AG08395 (cell line): ENCODE measurements at places on chromosomes 1 and 21.

- no peak for DNase-seq
Measured at GRCh38 chr21:26845759-26846035, 488 bp upstream of the ADAMTS1 start.

GRCh38 chr21:44892536-44893277 is 19.2 kb upstream of the PTTG1IP start:
- peak; percentile 64 for DNase-seq

GRCh38 chr1:186982116-186982515 is 153.4 kb downstream of the PLA2G4A start:
- DNase-seq = no peak

GRCh38 chr1:222106377-222106776 is 364.5 kb upstream of the DUSP10 start:
- no peak for DNase-seq

DNA sequence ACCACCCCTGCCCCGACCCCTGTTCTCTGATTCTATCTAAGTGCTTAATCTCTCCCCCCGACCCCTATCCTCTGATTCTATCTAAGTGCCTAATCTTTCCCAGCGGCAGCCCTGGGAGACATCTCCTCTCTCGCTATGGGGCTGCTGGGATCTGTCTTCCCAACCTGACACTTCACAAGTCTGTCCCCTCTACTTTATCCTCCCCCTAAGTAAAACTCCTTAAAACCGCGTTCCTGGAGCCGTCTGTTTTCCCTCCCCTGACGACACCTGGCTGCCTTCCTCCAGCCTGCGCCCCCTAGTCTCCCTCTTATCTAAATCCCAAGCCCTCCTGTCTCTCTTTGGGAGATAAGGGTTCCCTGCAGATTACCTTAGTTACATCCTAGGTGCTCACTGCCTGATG is 30.5 kb downstream of the EPHB2 start:
- DNase-seq = no peak

DNA sequence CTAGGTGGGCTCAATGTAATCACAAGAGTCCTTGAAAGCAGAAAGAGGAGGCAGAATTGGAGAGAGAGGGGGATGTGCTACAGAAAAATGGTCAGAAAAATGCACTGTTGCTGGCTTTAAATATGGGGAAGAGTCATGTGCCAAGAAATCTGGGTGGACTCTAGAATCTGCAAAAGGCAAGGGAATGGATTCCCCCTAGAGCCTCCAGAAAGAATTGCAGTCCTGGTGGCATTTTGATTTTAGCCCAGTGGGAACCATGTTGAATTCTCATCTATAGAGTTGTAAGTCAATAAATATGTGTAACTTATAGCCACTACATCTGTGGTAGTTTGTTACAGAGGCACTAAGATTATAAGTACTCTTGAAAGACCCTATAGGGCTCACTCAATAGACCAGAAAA is 210.3 kb downstream of the ASTN1 start:
- DNase-seq = no peak

GRCh38 chr1:186678155-186678554 is 2.1 kb downstream of the PTGS2 start:
- no peak for DNase-seq

GRCh38 chr1:25620211-25620610 is 3.6 kb downstream of the MAN1C1 start:
- no peak for DNase-seq

DNA sequence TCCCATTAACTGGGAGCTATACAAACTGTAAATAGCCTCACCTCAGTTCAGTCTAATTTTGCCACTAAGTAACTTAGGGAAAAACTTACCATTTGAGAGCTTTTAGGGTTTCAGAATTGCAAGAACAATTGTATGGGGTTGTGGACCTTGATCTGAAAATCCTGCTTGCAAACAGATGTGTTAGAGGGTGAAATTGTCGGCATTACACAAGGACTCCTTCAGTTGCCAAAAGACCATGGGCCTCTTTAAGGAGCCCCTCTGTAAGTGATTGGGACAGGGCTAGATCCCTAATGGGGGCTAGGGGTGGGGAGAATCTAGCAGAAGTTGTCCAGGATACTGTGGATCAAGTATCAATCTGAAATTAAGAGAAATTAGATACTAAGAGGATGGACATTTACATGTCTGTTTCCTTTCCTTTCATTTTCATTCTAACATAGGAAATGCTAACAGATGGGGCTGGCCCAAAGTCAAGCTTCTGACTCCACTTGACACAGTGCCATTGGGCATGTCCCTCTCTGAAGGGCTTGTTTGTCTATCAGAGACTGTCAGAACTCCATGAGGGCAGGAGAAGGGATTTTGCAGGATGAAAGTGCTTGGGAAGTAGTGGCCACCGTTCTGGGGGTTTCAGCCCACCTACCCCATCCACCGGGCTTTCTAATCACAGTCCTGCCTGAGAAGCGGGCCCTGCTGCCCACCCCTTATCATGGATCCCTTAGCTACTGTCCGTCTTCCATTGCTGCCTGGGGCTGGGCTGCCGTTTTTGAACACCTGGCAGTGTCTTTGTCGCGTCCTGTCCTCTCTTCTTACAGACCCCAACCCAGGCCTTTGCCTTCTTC is 54.7 kb downstream of the STUM start:
- peak; percentile 65 for DNase-seq

- no peak for DNase-seq
Measured at GRCh38 chr1:8047112-8047511, 21.0 kb upstream of the ERRFI1 start.

DNA sequence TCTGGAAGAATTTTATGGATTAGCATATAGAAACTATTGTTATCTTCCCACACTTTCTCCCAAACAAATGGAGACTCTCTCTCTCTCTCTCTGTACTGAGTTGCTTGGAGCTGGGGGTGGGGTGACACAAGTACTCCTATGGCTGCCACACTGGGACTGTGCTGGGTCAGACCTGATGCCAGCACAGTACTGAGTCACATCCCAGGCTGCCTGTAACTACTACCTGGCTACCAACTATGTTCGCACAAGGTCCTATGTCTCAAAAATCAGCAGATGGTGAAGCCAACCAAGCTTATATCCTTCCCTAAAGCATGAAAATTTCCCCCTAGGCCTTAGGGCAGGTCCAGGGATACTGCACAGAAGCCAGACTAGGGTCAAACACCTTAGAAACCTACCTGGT is 66.6 kb downstream of the FAF1 start:
- DNase-seq = no peak

DNA sequence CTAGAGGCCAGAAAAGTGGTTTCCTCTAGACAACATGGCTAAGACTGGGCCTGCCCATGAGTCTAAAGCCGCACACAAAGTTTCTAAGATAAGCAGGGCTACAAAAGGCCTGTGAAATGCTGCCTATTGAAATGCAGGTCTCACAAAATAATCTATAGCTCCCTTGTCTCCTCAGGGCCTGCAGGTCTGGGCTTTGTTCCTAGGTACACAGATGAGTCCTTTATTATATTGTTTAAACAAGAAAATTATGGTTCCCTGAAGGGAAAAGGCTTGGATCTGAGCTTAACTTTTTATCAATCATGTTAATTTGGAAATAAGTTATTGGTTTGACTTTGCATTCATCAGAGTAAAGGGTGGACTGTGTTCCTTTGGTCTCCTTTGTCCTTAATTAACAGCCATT is 413.4 kb upstream of the BEND5 start:
- no peak for DNase-seq

DNA sequence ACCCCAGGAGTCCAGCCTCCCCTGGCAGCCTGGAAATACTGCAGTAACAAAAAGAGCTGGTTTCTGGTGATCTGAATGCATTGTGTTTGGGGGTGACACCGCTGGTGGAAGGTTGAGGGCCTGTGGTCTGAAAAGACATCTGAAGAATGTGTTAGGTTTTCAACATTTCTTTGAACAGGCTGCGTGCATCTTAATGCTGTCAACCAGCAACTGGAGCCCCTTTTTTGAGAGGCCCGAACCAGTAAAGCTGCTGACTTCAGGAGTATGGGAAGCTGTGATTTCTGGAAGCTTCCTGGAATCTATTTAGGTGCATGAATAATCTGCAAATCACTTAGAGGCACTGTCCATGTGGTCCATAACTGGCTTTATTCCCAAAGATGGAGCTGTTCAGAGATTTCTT is 17.0 kb downstream of the ATP5PO start:
- DNase-seq = no peak

DNA sequence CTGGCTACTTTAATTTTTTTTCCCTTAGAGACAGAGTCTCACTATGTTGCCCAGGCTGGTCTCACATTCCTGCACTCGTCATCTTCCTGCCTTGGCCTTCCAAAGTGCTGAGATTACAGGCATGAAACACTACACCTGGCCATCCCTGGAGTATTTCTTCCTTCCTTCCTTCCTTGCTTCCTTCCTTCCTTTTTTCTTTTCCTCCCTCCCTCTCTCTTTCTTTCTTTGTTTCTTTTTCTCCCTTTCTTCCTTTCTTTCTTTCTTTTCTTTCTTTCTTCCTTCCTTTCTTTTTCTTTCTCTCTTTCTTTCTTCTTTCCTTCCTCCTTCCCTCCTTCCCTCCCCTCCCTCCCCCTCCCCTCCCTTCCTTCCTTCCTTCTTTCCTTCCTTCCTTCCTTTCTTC is 46.4 kb upstream of the PM20D1 start:
- no peak for DNase-seq

GRCh38 chr1:192952646-192953045 is 106.5 kb downstream of the UCHL5 start:
- peak; percentile 15 for DNase-seq

DNA sequence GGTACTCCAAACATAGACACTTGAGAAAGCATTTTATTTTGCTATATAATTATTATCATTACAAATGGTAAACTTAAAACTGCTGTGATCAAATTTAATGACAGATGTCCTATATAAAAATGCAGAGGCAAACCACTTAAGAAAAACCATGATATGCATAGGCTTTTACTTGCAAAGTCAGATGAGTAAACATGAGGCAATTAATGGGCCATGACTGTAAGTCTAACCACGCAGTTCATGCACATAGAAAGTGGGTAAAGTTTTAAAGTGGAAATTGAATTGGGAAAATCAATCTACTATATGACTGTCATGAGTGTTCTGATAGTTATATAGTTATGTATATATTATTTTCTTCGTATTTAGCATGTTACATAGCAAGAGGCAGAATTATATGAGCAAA is 219.2 kb downstream of the PTPRC start:
- no peak for DNase-seq

GRCh38 chr1:104874044-104874443 is 1124.3 kb downstream of the AMY1C start:
- DNase-seq = no peak

GRCh38 chr1:198805498-198806151 is 166.8 kb downstream of the PTPRC start:
- DNase-seq = no peak

DNA sequence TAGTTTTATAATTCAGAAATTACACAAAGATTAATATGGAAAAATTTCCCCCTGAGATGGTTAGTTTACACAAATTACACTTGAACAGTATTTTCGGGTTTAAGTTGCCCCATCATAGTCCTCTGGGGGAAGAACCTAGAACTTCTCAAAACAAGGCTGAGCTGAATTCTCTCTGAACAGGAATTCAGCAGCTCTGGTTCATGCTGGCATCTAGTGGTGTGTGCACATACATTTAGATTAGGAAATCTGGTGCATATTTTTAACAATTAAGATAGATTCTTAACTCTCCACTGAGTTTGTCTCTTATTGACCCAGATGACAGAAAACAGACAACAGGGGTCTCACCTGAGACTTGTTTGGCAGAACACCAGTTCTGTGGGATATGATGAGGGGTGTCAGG is 410.7 kb downstream of the DSCAM start:
- no peak for DNase-seq

DNA sequence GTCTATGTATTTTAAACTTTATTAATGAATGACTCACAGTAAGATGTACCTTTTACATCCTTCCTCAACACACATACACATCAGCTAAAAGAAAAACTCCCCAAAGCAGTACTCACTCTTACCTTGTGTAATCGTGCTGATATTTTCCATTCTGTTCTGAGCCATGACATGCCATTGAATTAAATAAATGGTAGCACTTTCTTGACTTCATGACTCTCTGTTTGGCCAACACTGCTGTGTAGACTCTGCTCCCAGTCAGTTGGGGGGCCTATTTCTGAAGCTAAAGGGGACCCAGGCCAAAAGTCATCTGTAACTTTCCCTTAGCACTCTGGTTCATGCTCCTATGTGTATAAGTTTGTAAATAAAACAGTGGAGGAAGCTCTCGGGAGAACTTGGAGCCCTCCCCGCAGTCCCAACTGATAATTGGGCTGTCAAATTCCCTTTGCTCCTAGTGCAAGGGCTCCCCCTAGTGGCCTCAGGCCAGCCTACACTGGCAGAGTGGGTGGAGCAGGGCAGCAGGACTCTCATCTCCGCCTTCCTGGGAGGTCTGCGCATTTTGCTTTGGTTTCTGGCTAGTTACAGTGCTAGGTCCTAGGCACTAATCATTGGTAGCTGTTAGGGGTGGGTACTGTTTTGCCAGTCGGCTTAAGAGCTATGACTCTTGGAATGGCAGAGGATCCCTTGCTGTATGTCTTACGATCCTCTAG is 1.7 kb upstream of the FYB2 start:
- peak; percentile 90 for DNase-seq

DNA sequence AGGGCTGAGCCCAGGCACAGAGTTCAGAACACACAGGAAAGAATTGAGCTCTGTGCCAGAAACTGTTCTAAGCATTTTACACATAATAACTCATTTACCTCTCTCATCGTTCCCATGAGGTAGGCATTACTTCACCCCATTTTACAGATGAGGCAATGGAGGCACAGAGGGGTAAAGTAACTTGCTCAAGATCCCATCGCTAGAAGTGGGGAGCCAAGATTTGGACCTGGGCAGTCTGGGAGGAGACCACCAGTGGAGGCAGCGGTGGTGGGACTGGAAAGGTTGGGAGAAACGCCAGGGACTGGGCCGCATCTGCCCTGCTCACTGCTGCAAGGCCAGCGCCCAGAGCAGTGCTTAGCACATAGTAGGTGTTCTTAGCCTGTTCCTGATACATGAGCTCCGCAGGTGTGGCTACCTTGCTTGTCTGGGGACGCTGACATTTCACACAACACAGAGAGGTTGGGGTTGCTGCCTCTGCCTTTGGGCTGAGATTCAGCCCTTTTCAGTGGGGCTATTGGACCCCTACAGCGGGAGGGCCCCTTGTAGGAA is 27.8 kb upstream of the EPS8L3 start:
- no peak for DNase-seq

GRCh38 chr1:226125097-226125630 is 61.4 kb downstream of the ACBD3 start:
- peak; percentile 79 for DNase-seq

DNA sequence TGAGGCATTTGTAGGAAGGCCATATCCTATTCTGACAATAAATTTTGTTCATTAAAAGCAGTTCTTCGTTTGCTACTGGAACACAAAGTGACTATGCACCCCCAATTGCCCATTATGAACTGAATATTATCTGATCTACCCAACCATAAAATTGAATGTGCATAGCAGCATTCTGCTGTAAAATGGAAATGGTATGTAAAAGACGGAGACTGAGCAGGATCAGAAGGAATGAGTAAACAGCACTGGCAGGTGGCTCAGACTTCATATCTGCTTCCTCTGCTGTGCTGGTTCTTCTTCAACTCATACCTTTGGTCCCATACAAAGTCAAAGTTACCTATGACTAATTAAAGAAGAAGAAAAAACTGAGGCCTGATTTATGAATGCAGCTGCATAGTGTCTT is 339.5 kb downstream of the PLA2G4A start:
- no peak for DNase-seq

- peak; percentile 80 for DNase-seq
Measured at GRCh38 chr1:21270086-21270689, 20.1 kb downstream of the ECE1 start.

- no peak for DNase-seq
Measured at GRCh38 chr1:157371221-157371620, 181.1 kb downstream of the FCRL5 start.

GRCh38 chr1:227343727-227344551 is 25.6 kb upstream of the CDC42BPA start:
- peak; percentile 86 for DNase-seq
